ENCODE measurements at places on chromosomes 3 and 15.
A peak's percentile ranks its signal among the peaks of the same experiment; 100 is the strongest.

- H3K27ac ChIP-seq, result no peak overlapping the region
- no peak overlapping the region for H3K4me3 ChIP-seq
- no peaks in the 10 kb centered on the region for H3K27me3 ChIP-seq
- peaks cover 5% of the 10 kb centered on the region for H3K4me1 ChIP-seq
- no peak for DNase-seq
These were observed 84.9 kb downstream of the ARNT2 start for GRCh38 chr15:80489030-80489594.

- no peak overlapping the region for H3K27ac ChIP-seq
- H3K27me3 ChIP-seq, result no peaks in the 10 kb centered on the region
- no peak overlapping the region for H3K4me3 ChIP-seq
- H3K4me1 ChIP-seq, result no peaks in the 10 kb centered on the region
These were observed 97.0 kb downstream of the HHLA2 start for GRCh38 chr3:108393128-108393900.

DNA sequence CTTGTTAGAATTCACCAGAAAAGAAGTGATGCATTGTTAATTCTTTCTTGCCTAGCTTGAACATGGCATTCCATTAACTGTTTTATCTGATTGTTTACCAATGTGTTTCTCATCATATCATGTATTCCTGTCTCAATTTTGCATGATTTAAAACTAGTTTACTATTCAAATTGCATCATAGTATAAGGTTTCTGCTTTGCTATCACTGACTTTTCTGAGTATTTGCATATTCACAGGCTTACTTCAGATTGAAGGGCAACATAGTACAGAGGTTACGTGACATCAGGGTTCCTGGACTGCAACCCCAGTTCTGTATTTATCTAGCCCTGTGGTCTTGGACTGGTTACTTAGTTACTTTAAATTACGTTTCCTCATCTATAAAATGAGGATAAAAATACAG, 561.8 kb downstream of the FGF12 start:
- H3K4me3 ChIP-seq, result no peak overlapping the region
- no peaks in the 10 kb centered on the region for H3K27me3 ChIP-seq
- no peak for DNase-seq
- H3K36me3 ChIP-seq, result no peaks in the 10 kb centered on the region

GRCh38 chr15:70870051-70870450, 16.1 kb upstream of the LARP6 start:
- no peak overlapping the region for H3K27ac ChIP-seq
- DNase-seq, result no peak
- no peak overlapping the region for H3K4me3 ChIP-seq

GRCh38 chr15:75348034-75348561, 1.3 kb downstream of the NEIL1 start:
- H3K4me3 ChIP-seq, result peak overlapping the region; percentile 55
- no peak overlapping the region for H3K27ac ChIP-seq
- H3K27me3 ChIP-seq, result no peaks in the 10 kb centered on the region
- DNase-seq, result no peak
- no peaks in the 10 kb centered on the region for H3K36me3 ChIP-seq
- H3K4me1 ChIP-seq, result peaks cover 2% of the 10 kb centered on the region

Data from SJCRH30 (cell line).